ENCODE measurements at places on chromosomes 5 and 9.

DNA sequence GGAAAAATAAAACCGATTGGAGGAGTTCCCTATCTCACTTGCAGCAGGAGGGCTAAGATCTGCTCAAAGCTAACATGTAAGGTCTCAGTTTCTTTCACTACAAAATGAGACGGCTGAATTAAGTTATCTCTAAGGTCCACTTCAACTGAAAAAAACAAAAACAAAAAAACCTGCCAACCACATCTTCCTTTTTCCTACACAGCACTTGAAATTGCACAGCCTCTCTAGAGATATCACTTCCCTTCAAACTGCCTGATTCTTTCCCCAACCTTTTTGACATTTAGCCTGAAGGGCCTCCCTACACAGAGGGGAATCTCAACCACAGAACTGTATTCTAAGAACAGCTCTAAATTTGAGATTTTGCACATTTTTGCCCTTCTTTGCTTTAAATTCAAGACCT, 227.9 kb upstream of the TARS1 start:
- no peak for DNase-seq

DNA sequence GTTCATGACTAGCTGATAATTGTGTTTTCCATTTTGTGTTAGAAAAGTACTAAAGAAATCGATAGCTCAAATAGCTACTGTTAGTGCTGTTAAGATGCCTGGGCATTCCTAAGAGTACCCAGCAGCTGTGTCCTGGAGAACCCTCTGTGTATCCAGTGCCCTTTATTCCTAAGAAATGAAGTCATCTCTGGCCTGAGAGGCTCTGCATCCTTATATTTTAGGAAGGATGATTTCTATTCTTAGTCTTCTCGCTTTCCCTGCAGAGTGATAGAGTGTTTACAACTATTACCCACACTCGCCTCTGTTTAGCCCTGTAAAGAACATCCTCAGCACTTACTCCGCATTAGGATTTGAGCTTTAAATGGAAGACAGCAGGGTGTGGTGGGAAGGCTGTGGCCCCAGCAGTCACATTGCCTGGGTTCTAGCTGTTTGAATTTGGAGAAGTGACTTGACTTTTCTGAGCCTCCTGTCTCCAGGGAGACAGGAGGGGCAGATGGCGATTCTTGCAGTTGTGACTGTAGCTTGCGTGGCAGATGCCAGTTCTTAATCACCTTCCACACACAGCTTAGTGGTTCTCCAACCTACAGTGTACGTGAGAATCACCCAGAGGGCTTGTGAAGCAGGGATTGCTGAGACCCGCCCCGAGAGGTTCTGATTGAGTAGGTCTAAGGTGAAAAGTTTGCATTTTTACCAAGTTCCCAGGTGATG, 177.2 kb upstream of the PITX1 start:
- DNase-seq = no peak

- DNase-seq = peak; percentile 58
Observed at GRCh38 chr9:33139421-33140228, 27.5 kb downstream of the B4GALT1 start.

DNA sequence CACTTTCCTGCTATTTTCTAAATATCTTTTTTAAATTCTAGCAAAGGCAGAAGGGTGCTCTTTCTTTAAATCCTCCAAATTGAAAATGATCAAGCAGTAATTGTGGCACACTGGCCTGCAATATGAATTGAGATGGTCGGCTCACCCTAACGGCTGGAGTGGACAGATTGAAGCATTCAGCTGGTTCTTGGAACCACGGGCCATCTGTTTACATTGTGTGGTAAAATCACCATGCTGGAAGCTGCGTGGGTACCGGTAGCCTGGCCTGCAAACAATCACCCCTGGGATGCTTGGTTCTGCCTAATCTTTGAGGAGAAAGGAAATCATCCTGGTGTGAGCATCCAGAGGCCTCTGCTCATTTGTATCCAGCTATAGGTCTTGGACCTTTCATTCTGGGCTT, 289.3 kb downstream of the ZNF608 start:
- no peak for DNase-seq

- peak; percentile 33 for DNase-seq
Observed at GRCh38 chr5:159341906-159342310, 11.6 kb upstream of the IL12B start.
